ENCODE measurements at places on chromosomes 2 and 18.

- DNase-seq = no peak
Measured at GRCh38 chr2:123901256-123901655, 123.8 kb upstream of the CNTNAP5 start.

DNA sequence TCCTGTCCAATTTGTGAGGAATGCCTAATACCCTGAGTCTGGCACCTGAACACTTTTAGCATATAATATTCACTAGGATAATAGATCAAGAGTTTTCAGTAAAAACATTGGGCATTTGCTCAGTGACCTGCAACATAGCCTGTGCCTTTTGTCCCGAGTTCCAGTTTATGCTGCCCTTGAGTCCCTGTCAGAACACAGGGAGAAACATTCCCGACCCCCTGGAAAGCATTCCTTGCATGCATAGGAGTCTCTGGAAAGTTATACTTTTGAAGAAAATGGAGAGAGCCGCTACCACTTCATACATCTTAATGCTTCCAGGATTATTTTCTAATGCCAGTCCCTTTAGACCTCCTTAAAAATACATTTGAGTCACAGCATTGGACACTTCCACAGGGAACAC lies 107.3 kb downstream of the PLCL1 start:
- DNase-seq = no peak

- DNase-seq = peak; percentile 45
Measured at GRCh38 chr2:207711750-207712530, 500 bp downstream of the CCNYL1 start.

GRCh38 chr2:147718831-147719230 lies 126.0 kb upstream of the ACVR2A start:
- no peak for DNase-seq

DNA sequence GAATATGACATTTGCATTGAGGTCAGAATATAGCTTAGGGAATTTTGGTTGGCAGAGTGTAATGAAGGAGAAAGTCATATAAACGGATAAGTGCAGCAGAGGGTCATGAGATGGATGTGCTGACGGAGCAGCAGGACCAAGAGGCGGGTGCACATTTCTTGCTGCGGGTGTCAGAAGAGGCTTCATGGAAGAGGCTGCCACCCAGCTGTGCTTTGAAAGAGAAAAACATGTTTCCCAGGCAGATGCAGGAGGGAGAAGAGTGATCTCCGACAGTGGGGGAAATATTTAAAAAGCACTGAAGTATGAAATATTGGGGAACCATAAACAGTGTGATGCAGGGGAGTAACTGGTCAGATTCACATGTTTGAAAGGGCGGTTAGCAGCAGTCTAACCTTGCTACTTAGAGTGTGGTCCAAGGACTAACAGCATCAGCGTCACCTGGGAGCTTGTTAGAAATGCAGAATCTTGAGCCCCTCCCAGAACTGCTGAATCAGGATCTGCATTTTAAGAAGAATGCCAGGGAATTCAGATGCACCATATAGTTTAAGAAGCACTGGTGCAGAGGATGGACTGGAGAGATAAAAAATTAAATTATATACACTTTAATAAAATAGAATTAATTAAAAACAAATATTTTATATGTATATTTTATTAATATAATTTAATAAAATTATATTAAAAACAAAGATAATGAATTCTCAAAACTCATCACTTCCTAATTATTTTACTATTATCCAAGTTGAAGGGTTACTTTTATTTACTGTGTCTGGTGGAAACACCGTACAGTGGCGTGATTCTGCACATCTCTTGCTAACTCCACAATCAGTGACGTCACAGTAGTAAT lies 36.1 kb upstream of the SCYGR1 start:
- no peak for DNase-seq

DNA sequence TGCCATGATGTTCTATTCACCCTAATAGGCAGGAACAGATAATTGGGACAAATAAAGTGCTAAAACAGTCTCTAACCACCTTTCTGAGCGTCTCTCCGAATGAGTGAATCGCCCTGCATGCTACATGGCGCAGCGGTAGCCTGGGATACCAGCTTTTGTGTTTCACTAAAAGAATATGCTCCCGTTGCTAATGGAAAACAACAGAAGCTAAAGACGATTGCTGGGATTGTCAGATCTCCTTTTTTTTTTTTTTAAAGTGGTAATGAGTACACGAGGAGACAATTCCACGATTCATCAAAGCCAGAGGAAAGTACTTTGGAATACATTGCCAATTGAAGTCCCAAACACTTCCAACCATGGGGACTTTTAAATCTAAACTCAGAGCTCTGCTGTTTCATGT lies 1815.3 kb upstream of the CELF4 start:
- DNase-seq = no peak

DNA sequence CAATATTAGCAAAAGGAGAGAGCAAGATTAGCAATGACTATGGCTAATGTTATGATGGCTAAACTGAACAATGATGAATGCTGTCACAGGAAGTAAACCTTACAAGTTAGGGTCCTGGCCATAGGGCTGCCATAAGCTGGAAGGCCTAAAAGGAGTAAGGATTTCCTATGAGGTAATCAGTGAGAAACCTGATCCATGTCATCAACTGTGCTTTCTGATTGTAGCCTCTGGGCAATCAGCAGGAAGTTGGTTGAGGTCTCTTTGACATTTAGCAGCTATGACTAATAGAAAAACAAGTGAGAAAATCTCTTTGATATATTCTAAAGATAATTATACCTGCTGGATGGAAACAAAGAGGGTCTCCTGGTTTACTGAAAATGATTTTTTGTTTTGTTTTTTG lies 193.0 kb downstream of the RAB3GAP1 start:
- no peak for DNase-seq

- no peak for DNase-seq
Measured at GRCh38 chr2:228801451-228801850, 469.6 kb downstream of the PID1 start.

GRCh38 chr2:25885933-25886332 lies 7.6 kb upstream of the ASXL2 start:
- DNase-seq = no peak

- no peak for DNase-seq
Measured at GRCh38 chr2:104685591-104685990, 168.3 kb upstream of the POU3F3 start.

GRCh38 chr2:217060951-217061547 lies 201.2 kb upstream of the TNP1 start:
- DNase-seq = no peak

- DNase-seq = no peak
Measured at GRCh38 chr18:57784034-57784800, 18.9 kb downstream of the ATP8B1 start.

DNA sequence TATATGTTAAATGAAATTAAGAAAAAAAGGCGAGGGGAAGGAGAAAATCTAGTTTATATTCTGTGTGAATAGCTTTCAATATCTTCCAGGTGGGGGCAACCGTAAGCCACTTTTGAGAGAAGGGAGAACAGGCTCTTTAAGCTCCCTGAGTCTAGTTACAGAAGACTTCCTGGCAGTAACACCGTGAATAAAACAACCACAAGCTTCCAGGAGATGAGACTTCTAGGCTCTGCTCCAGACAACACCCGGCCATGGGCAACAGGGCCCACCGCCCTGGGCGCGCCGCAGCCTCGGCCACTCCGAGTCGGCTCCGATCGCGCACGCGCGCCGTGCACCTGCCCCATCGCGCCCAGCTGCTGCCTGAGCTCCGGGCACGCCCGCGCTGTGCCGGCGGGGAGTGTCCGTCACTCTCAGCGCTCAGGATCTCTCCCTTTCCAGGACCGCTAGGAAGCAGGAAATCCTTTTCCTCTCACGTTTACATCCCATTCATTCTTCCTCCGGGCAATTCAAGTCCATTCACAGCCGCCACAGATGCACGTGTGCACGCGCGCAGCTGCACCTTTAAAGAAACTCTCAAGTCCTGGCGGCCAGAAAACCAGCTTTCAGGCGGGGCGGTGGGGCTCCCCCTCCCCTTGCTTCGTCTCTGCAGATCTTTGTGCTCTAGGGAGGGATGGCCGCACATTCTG lies 19.4 kb upstream of the PAX3 start:
- peak; percentile 27 for DNase-seq

GRCh38 chr18:76436342-76436741 lies 58.7 kb downstream of the ZNF516 start:
- DNase-seq = no peak

- DNase-seq = no peak
Measured at GRCh38 chr18:28177828-28178635, 1.1 kb upstream of the CDH2 start.

DNA sequence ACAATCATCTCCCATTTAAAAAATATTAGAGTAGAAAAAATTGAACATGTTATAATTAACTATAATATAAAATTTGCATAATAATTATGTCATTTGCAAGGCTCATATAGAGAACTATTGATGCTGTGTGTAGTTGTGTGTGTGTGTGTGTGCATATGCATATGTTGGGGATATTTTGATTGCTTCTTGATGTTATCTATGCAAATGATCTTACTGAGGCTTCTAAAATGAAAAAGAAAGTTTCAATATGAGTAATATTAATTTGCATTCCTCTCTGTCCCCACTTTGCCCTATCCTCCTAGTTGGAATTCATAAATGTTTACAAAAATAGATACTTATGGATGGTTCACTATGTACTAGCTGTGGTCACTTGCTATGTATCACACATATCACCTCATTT lies 523.3 kb downstream of the TRIB2 start:
- no peak for DNase-seq

DNA sequence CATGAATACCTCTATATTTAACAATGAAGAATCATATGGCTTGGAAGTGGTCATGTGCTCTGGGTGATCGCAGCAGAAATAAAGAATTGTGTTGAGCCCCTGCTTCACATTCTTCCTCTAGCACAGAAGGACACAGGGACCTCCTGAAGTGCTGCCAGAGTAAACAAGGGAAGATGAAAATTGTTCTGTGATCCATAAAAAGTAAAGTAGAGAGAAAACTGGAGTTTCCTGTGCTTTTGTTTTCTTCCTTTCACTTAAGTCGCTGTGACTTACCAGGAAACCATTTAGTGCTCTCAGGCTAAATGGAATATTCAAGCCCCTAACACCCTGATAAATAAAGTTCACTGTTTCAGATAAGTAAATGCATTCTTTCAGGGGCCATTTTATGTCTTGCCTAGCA lies 1173.6 kb upstream of the CHAC2 start:
- DNase-seq = no peak

DNA sequence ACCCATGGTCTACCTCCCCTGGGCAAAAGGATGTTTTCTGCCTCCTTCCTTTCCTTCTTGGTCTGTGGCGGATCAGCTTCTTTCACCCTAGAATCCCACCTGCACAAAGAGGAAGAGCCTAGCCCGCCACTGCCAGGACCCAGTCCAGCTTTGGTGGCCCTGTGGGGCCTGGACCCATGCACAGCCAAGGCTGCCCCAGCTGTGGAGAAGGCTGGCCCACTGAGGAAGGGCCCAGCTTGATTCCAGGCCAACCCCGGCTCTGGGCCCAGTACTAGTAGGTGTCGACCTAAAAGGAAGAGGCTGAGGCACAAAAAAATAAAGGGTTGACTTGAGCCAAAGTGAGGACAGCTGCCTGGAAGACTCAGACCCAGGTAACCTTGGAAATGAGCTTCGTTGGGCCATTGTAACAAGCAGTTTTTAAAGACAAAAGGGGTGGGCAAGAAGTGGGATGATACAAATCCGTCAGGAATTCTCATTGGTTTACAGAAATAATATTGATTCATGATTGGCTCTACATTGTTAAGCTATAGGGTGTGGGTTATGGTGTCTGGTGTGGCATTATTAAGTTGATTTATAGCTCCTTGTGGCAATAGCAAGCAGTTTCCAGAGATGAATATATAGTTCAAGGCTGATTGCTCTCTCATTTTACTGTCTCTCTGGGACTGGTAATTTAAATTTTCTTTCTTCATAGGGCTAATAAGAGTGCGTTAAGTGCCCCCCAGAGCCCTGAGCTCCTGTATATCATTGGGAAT lies 29.8 kb upstream of the MAL start:
- no peak for DNase-seq

GRCh38 chr2:205347899-205348298 lies 334.4 kb upstream of the NRP2 start:
- no peak for DNase-seq

GRCh38 chr2:47652061-47652690 lies 130.8 kb upstream of the MSH6 start:
- DNase-seq = no peak

GRCh38 chr2:78768016-78768415 lies 257.5 kb upstream of the REG3G start:
- no peak for DNase-seq

- no peak for DNase-seq
Measured at GRCh38 chr2:219523031-219523671, 8.9 kb downstream of the ASIC4 start.

- no peak for DNase-seq
Measured at GRCh38 chr18:4360221-4360715, 94.8 kb downstream of the DLGAP1 start.

DNA sequence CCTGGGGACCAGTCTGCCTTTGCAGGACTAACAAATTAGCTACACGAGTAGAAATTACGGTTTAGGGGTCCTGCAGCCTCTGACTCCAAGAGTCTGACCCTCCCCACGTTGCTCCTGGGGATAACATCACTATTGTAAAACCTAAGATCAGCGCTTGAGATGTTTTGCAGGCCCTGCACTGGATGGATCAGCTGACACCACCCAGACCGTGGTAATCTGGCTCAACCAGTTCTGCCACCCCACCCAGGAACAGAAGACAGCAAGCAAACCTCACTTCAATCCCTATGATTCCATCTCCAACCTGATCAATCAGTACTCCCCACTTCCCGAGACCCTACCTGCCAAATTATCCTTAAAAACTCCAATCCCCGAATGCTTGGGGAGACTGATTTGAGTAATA lies 31.7 kb downstream of the NGEF start:
- no peak for DNase-seq

DNA sequence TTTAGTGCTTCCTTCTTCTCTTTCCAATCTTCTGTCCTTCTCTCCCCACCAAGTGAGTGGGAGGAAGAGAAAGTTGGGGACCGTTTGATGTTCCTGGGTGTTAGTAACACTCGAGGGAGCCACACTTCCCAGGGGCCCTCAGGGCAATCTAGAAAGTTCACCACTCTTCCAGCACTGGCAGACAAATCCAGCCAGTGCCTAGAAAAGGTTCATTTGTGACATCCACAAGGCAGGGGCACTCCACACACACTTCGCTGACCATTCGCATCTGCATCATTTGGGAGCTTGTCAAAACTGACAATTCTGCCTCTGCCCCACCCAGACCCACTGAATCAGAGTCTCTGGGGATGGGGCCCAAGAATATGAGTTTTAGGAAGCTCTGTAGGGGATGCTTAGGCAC lies 86.8 kb upstream of the ST3GAL5 start:
- no peak for DNase-seq

- DNase-seq = no peak
Measured at GRCh38 chr2:143312441-143312840, 183.2 kb downstream of the ARHGAP15 start.

GRCh38 chr2:200379481-200380090 lies 73.1 kb downstream of the SPATS2L start:
- no peak for DNase-seq

GRCh38 chr18:48843162-48843561 lies 107.6 kb downstream of the SMAD7 start:
- no peak for DNase-seq

- no peak for DNase-seq
Measured at GRCh38 chr2:37232131-37232933, 874 bp downstream of the NDUFAF7 start.
